ENCODE measurements at places on chromosomes 6 and 20.

GRCh38 chr6:166572370-166573261 lies 13.9 kb downstream of the RAMACL start:
- no peak for DNase-seq

DNA sequence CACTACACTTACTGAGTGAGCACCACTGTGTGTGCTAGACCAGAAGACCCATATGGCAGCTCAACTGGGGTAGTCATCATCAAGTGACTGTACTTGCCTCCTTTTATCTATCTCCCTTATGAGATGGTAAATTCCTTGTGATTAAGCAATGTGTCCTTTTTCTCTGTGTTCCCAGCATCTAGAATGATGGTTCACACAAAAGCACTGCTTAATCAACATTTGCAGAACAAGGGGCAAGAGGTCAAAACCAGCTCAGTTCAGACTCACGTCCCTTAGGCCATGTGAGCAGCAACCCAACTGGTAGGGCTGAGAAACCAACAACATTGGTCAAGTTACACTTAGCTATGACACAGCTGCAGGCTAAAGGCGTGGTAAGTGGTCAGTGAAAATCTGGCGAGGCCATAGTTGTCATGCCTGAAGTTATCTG lies 10.0 kb downstream of the TRAM2 start:
- DNase-seq = peak; percentile 37

DNA sequence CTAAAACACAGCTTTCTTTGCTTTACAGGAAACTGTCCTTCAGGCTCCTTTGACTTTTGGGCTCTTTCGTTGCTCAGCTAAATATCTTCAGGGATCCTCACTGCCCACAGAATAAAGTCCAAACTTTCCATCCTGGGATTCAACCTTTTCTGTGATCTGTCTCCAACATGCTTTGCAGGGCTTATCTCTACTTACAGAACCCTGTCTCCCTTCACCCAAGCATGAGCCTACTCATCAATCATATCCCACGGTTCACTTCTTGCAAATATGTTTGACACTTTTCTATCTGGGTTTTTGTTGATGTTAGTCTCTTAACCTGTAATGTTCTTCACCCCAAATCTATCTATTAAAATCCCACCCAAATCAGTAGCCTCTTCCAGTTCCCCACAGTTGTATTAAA lies 327.3 kb upstream of the RNF24 start:
- no peak for DNase-seq

GRCh38 chr6:13617066-13617465 lies 1.9 kb downstream of the NOL7 start:
- no peak for DNase-seq

DNA sequence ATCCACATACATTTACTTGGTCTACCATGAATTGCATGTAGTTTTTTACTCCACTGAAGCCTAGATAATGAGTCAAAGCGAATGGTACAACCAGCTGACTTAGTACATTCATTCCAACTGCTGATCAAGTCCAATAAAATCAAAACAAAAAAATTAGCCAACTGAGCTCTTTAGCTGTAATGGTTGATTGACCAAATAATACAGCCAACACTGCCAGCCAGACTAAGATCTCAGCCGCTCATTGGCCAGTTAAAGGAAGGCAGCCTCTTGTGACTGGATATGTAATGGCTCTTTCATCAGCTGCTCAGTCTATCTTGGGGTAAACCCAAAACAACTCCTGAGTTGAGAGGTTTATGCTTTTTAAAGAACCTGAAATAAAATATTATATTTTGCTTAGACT lies 204.3 kb upstream of the RSPO3 start:
- DNase-seq = no peak

GRCh38 chr6:64520050-64520449 lies 884.4 kb downstream of the PHF3 start:
- DNase-seq = peak; percentile 37

DNA sequence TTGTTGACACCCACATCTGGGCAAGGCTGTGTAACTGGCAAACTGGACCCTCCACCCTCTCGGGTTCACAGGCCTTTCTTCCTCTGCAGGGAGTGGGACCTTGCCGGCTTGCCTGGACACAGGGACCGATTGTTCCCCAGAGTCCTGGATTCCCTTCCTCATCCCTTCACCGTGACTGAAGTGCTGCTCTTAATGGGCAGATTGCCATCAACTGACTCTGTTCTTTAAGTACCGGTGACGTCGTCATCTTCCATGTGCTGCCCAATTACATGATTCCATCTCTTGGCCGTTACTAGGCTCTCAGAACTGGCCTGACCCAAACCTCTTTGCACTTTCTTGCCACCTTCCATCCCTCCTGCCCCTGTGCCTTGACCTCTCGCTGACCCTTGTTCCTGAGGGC lies 85.4 kb downstream of the EYA4 start:
- no peak for DNase-seq

Data from HFF-Myc (cell line).